ENCODE measurements at places on chromosomes 4 and X.

DNA sequence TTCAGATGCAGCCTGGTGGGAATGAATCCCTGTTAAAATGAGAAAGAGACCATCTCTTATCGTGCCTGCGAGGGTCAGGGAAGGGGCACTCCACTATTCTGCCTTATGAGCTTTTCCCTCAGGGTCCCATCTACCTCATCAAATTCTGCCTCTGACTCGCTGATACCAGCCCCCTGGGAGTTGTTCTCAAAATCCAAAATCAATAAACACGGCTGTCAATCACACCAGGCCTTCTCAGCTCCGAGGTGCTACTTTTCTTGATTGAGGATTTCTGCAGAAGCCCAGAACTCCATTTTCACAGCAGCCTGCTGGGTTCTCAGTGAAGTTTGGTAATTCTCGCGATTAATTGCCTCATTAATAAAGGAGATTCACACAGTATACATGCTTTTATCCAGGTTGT, 312.6 kb downstream of the STIM2 start:
- no peak for DNase-seq

DNA sequence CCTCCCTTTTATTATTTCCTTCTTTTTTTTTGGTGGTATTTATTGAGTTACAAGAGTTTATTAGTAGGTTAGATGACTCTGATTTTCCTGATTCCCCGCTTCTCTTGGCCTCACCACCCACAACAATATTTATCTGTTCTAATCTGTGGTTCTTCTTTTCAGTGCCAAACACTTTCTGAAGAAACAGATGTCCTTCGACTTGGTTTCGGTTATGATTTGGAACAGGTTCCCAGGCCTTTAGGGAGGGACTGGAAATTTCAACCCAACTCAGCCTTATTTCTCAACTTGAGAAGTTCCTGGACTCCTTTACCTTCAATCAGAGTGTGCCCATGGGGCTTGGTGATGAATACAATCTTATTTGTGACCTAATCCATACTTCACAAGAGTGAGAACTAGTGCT, 108.1 kb downstream of the UCHL1 start:
- DNase-seq, result no peak

- DNase-seq, result peak; percentile 45
Measured at GRCh38 chrX:154370300-154371016, 4.0 kb downstream of the FLNA start.

- DNase-seq, result no peak
Measured at GRCh38 chr4:1609901-1610790, 74.0 kb downstream of the FAM53A start.

DNA sequence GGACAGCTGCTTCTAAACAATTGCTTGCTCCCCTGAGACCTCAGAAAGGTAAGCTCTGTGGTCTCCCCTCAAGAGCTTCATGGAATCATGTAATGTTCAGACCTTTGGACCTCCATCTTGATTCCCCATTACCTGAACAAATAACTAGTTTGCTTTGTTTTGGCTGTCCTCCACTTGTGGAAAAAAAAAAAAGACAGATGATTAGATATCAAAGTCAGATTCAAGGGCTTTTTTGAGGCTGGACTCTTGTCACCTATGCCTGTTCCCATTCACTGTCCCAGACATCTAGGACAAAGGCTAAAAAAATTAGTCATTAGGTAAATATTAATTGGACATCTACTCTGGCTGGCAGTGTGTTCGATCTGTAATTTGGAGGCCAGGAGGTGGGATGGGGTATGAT, 13.3 kb downstream of the TMEM255A start:
- DNase-seq, result no peak

GRCh38 chr4:118968005-118968404, 79.4 kb downstream of the SYNPO2 start:
- peak; percentile 60 for DNase-seq

- no peak for DNase-seq
Measured at GRCh38 chr4:83552924-83553323, 17.0 kb downstream of the GPAT3 start.

DNA sequence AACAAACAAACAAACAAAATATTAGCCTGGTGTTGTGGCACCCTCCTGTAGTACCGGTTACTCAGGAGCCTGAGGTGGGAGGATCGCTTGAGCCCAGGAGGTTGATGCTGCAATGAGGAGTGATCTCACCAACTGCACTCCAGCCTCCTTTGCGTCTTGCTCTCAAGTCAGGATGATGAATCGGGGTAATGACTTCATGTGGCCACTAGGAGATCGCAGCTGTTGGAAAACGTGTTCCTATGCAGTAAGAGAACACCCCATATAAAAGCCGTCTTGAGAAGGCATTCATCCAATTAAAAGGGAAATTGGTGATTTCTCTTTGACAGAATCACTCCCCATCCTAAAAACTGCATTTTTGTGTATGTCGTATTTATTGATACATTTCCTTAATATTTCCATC, 6.9 kb downstream of the CCNB3 start:
- no peak for DNase-seq

- DNase-seq, result no peak
Measured at GRCh38 chrX:79182071-79182470, 37.6 kb downstream of the GPR174 start.

DNA sequence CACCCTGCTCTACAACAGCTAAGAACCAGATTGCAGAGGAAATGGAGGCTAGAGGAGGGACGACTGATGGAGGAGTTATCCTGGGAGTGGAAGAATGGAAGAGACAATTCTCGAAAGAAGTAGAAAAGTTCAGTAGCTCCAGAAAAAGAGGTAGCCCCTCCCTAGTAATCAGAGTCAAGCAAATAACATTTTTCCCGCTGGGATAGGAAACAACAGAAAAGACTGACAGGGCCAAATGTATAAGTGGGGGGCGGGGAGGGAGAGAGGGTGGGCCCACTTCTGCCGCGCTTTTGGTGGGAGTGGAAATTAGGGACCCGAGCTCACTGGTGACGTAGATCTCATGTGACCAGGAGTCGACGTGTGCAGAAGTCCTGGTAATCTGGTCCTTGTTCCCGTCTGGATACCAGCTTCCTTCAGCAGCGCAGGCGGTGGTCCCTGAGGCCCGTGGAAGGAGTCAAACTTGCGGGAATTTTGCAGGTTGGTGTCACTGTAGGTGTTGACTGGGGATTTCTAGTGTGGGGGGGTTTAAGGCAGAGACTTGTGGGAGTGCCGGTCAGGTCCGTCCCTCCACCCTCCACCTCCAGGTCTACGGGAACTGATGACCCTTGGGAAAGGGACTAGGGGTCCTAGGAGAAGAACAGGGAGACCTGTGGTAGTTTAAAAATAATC, at the start of gene TCEAL9:
Gene TCEAL9, plus strand, starts transcription at position 377 of the 669 bp plus-strand sequence. CDS start 1,179 bp downstream, outside the sequence.
- no peak for DNase-seq

- DNase-seq, result no peak
Measured at GRCh38 chr4:7693237-7693608, 246.4 kb downstream of the AFAP1 start.

DNA sequence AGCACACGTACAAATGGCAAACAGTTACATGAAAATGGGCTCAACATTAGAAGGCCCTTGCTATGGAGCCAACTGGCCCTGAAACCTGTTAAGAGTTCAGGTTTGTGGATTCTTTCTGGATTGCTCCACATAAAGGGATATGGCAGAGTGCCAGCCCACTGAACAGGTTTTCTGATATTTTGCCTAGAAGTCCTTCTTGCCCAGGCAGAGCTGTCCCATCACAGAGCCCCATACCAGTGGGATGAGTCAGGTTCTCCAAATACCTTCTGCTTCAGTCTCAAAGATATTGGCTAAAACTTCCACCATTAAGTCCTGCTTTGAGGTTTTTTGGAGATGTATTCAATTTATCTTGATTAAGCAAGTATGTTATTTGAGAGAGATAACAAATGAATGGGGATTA, 146.8 kb upstream of the IL1RAPL2 start:
- DNase-seq, result no peak

- no peak for DNase-seq
Measured at GRCh38 chr4:174134361-174134760, 149.1 kb downstream of the FBXO8 start.

DNA sequence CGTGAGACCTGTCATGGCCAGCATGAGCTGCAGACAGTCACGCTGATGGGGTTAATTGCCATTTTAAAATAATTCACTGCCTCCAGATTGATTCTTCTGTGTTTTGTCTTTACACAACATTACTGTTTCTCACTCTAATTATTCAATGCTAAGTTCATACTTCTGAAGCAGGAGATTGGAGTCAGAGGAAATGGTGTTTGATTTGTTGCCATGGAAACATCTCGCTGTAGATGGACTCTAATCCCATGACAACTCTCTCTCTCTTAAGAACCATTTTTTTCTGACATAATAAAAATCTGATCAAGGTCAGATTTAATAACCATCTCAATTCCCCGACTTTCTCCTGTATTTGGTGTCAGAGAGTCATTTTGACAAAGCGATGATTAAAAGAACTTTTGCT, 209.0 kb downstream of the IDS start:
- no peak for DNase-seq

DNA sequence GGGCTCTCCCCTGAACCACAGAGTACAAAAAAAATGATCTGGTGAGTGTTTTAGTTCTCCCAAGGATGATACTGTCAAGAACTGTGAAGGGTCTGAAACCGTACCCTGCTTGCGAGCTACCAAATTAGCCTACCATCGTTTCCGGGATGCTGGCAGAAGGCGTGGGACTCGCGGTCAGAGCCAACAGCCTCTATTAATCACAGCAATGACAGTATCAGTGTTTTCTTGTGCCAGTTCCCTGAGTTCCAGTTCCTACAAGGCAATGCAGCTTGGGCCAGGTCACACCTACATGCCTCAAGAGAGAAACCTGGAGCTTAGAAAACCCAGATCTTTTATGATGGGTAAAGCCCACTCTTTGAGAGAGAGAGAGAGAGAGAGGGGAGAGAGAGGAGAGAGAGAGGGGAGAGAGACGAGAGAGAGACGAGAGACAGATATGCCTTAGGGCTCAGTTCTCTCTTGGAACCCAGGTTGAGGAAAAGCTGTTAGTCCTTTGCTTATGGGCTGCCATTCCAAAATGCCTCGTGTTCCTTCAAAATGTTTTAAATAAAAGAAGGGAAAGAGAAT, 327.8 kb downstream of the ARHGAP10 start:
- no peak for DNase-seq

DNA sequence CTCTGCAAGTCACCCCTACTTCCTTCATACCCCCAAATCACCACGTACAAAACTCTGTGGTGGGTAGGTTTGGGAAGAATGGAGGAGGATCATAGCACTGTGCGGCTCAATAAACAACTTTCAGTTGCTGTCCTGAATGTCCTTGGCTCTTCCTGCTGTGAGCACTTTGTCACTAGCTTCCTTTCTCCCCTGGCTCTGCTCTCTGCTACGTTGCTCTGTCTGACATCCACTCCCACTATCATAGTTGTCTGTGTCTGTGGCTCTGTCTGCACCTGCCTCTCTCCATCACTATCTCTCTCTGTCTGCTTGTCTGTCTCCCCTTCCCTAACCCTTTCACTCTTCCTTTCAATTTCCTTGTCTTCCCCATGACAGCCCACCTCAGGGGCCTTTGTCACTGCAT, 21.2 kb upstream of the SMPX start:
- DNase-seq, result no peak

- no peak for DNase-seq
Measured at GRCh38 chrX:8279323-8279722, 108.3 kb upstream of the VCX2 start.

DNA sequence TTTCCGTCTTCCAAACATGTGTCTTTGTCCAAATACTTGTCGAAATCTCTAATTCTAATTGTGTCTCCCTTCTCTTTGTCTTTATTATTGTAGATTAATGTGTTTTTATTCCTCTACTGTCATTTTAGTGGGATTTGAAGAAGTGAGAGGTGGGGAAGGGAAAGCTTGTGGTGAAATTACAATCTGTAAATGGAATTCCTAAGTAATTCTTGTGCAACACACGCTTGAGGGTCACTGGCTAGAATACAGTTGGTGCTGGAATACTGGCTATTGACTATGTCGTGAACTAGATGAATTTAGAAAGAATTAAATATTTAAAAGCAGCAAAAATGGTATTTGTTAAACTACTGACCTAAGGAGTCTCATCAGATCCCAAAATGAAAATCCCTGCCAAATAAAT, 10.7 kb upstream of the FNIP2 start:
- DNase-seq, result no peak

DNA sequence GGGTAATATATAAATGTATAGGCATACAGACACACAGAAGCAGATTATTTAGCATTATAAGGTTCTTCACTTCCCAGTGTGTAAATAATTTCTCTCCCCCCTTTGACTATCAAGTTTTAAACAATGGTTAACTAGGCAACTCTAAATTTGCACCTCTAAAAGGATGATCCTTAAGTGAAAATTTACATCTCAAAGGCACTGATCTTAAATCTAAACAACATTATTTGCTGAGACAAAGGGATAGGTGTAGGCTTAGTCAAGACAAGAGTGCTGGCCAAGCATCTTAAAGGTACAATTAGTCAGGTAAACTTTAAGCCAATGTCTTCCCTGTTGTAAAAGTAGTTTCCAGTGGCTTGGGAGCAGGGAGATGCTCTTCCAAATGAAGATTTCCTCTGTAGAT, 33.0 kb downstream of the NLRP2B start:
- DNase-seq, result no peak

GRCh38 chr4:126583509-126583908, 1049.2 kb upstream of the INTU start:
- no peak for DNase-seq

- no peak for DNase-seq
Measured at GRCh38 chrX:113260474-113260873, 419.8 kb upstream of the AMOT start.

DNA sequence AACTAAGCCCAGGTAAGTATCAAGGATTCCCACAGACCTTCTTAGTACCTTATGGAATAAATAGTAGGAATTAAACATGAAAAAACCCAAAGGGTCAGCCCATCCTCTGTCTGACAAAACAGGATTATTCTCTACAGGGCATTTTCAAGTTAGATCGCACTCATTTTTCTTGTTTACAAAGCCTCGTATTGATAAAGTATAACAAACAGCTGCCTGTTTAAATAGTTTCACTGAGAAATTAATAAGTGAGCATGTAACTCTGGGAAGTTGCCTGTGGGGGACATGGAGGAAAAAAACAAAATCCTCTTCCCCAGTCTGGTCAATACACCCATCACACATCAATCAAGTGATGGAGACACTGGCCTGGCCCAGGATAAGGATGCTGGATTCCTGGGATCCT, 48.5 kb downstream of the MAML3 start:
- DNase-seq, result no peak

DNA sequence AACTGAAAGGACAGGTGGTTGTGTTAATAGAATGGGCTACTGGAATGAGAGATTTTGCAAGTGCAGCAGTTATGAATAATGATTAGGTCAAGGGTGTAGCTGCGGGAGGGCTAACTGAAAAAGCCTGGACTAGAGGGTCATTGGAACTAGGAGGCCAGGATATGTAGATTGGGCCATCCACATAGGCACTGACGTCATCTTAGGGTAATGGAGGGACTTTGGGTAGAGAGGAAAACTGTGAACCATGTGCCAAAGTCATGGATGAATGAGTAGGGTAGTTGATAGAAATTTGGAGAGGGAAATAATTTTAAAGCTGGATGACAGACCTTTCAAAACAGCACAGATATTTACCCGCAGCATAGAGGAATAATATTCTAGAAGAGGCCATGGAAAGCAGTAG, 123.6 kb upstream of the SLITRK2 start:
- no peak for DNase-seq

DNA sequence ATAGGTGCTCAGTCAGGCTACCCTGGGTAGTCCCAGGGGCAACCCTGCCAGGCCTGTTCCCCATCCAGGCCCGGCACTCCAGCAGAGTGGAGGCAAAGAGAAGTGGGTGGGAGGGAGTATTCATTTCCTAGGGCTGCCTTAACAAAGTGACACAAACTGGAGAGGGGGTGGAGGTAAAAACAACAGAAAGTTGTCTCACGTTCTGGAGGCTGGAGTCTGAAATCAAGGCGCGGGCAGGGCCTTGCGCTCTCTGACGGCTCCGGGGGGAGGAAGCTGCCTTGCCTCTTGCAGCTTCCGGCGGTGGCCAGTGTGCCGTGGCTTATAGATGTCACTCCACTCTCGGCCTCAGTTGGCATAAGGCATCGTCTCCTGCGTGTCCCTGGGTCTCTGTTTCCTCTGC, 90.8 kb downstream of the DCTD start:
- DNase-seq, result peak; percentile 53
